ENCODE measurements at places on chromosomes 7 and 10.

DNA sequence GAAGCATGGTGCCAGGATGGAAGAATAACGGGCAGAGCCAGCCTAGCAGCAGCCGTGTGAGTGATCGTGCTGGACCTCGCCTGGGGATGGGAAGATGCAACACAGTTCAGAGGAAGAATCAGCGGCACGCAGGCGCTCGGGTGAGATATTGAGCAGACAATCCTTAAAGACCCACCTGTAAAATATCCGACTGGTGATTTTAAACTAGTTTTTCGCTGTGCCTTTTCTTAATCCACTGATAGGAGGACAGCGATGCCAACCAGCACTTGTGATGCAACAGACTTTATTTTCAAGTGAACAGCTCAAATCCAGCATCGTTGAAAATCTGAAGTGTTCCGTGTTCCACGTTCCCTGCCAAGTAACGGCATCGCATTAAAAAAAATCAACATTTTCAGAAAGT is 214.7 kb downstream of the TEX36 start:
- DNase-seq: no peak

DNA sequence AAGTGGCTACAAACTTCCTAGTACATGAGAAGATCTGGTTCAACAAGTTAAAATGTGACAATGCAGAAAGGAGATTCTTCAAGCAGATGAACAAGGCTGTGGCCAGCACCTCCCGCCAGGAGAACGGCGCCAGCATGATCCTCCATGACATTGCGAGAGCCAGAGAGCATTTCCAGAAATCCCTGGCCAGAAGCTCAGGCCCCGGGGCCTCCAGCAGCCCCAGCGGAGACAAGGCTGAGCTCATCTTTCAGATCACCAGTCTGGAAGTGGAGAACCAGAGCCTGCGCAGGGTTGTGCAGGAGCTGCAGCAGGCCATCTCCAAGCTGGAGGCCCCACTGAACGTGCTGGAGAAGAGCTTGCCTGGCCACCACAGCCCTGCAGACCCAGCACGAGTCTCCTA is 40.1 kb upstream of the ZNF273 start:
- no peak for DNase-seq

GRCh38 chr7:30971440-30971839 is 7.7 kb downstream of the GHRHR start:
- no peak for DNase-seq

DNA sequence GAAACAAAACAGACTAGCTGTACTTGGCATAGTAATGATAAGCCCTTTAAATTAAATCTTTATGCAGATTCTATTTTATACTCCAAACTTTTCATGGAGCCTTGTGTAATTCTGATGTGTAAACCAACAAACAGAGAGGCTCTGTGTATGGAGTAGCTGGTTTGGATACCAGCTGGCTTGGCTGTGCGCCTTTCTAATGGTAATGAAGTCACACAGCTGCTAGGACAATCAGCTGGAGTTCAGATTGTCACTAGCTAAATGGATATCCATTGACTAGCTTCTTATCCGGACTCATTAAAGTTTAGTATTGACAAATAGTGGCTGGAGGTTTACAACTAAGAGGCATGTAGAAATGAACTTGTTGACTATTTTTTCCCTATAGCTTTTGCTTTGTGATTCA is 398.4 kb downstream of the DGKB start:
- DNase-seq: peak; percentile 8

DNA sequence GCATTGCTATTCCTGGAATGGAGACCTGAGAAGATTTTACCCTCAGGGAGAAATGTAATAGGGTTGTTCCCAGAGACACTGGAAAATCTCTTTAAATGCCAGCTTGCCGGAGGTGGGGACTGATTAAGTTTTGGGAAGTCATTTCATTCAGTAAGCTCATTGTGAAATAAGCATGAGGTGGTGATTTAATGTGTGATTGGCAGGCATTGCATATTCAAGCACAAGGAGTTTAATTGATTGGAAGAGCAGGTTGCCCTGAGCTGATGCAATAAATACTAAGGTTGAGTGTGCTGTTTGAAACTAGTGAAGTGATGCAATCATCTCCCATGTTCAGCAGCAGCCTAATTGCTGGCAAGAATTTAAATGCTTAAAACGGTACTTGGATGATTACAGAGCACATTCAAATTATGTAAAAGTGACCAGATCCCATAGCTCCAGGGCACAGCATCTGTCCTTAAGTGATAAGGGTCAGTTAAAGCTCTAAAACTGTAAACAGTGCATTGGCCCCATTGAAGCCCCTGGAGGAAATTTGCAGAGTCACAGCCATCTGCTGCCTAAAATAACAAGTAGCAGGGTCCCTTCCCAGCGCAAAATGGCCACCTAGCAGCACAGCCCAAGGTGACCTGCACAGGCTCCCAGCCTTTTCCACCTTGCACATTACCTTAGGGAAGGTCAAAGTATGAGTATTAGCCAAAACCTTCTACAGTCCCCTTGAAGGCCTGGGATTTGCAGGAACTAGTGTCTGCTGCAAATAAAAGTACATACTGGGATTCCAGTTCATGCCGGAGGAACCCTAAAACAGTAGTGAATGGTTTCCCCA is 92.1 kb downstream of the CCDC71L start:
- DNase-seq: peak; percentile 94

DNA sequence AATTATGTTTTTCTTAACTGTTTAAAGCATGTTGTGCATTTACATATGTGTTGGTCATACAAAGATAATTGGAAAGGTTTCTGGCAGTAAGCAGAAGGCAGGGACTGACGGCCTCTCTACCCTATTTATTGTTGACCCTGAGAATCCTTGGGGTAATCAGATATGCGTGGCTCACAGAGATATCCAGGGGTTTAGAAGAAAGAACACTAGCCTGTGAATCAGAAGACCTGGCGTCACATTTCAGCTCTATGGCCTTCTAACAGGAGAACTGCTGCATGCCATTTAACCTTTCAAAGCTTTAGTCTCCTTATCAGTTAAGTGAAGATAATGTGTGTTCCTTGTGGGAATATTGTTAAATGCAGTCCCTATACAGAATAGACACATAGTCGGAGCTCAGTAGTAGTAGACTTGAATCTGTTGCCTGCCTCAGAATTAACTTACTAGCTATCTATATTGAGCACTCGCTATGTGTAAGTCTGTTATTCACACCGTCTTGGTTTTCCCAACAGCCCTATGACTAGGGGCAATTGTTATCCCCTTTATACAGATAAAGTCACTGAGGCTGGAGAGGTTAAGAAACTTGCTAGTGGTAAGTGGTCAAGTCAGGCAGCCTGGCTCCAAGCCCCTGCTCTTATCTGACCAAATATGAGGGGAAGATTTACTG is 129.6 kb upstream of the ANKRD1 start:
- DNase-seq: peak; percentile 43

GRCh38 chr7:44215531-44215930 is 14.8 kb downstream of the YKT6 start:
- DNase-seq: no peak

GRCh38 chr7:100837099-100837836 is 9.9 kb upstream of the EPHB4 start:
- peak; percentile 97 for DNase-seq

DNA sequence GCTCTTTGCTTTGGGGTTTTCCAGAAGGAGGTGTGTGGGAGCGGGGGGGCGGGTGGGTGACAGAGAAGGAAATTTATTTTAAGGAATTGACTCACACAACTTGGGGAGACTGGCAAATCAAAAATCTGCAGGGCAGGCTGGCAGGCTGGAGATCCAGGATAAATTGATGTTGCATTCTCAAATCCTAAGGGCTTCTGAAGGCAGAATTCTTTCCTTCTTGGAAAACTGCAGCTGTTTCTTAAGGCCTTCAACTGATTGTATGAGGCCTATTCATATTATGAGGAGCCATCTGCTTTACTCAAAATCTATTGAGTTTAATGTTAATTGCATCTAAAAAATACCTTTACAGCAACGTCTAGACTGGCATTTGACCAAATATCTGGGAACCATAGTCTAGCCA is 1528.8 kb upstream of the LRRTM3 start:
- no peak for DNase-seq

DNA sequence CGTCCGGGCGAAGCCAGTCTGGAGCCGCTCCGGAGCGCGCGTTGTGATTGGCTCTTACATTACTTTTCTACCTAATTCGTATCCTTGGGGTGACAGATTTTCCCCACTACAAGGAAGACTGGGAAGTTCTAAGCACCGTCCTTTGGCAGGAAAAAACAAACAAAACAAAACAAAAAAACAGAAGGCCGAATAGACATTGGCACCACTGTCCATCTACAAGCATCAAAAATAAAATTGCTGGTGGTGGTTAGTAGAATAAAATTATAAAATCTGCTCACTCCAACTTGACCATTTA is 651 bp upstream of the SKAP2 start:
- no peak for DNase-seq

- no peak for DNase-seq
Measured at GRCh38 chr7:32869716-32870115, 21.8 kb downstream of the KBTBD2 start.

- DNase-seq: no peak
Measured at GRCh38 chr7:75055830-75056772, 17.5 kb downstream of the RCC1L start.

- DNase-seq: no peak
Measured at GRCh38 chr10:28130267-28130666, 131.4 kb upstream of the ODAD2 start.

- DNase-seq: no peak
Measured at GRCh38 chr10:120794390-120794789, 56.8 kb upstream of the WDR11 start.

DNA sequence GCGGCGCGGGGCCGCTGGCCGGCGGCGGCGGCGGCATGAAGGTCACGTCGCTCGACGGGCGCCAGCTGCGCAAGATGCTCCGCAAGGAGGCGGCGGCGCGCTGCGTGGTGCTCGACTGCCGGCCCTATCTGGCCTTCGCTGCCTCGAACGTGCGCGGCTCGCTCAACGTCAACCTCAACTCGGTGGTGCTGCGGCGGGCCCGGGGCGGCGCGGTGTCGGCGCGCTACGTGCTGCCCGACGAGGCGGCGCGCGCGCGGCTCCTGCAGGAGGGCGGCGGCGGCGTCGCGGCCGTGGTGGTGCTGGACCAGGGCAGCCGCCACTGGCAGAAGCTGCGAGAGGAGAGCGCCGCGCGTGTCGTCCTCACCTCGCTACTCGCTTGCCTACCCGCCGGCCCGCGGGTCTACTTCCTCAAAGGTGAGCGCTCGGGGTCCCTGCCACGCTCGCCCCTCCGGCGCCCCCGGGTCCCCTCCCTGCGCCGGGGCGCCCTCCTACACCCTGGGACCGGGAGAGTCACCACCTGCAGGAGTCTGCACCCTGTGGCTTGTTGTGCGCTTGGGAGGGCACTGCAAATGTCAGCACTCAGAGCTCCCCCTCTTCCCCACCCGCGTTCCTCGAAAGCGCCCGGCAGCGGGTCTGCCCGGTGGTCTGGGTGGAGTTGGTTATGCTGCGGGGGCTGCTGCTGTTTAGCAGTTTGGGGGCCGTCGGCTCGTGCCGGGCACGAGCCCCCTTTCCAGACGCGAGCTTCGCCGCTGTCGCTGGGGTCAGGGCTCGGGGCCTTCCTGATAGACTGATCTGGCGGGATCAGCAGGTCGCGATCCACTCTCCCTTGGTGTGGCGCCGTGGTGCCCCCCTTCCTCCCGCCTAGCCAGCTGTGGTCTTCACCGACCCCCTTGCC is 627 bp downstream of the DUSP5 start:
- peak; percentile 54 for DNase-seq
